WTC11 (cell line): ENCODE measurements at places on chromosomes 1 and 21.

DNA sequence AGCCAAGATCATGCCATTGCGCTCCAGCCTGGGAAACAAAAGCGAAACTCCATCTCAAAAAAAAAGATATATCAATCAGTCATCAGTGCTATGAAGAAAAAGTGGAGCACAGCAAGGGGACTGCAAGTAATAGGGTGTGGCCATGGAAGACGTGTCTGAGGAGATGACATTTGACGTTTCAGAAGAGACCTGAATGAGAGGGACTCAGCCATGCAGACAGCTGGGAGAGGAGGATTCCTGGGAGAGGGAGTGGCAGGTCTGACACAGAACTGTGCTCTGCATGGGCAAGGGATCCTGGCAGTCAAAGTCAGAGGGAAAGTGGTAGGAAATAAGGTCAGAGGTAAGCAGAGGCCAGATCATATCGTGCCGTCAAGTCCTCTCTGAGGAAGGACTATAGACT, 3.3 kb downstream of the LAX1 start:
- no peak for DNase-seq

DNA sequence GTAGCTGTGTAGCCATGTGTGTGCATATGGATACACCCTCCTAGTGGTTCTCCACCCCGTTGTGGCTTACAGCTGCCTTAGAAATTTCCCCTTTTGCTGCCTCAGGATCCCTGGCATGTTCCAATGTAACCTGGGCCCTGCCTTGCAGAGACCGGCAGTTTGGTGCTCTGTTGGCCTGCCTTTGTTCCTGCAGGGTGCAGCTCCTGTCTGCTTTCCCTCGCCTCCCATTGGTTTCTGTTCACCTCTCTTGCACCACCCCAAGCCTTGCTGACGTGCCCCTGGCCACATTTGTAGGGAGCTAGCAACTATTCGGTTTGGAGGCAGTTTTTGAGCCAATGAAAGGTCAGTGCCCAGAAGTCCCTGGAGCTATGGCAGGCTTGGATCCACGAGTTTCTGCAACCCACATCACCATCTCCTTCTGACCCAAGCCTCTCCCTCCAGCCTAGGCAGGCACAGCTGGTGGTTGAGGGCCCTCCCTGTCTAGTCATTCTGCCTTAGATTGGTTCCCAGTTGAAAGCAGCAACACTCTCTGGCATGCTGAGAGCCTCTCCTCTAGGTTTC, 54.9 kb downstream of the MAB21L3 start:
- no peak for DNase-seq

GRCh38 chr1:64915381-64916274, 50.7 kb downstream of the JAK1 start:
- DNase-seq = no peak

- DNase-seq = no peak
Measured at GRCh38 chr1:213250041-213250440, 199.0 kb downstream of the RPS6KC1 start.
